ENCODE measurements at places on chromosomes 6 and 20. TPM values are rescaled to one million over a fixed set of nuclear protein-coding genes. Genes with fewer than 3 reads are reported as not detected.

- no peak overlapping the region for H3K4me3 ChIP-seq
- H3K27ac ChIP-seq = no peak overlapping the region
- peaks cover 4% of the 10 kb centered on the region for H3K36me3 ChIP-seq
Measured at GRCh38 chr6:53845280-53846195, 50.7 kb downstream of the LRRC1 start.

DNA sequence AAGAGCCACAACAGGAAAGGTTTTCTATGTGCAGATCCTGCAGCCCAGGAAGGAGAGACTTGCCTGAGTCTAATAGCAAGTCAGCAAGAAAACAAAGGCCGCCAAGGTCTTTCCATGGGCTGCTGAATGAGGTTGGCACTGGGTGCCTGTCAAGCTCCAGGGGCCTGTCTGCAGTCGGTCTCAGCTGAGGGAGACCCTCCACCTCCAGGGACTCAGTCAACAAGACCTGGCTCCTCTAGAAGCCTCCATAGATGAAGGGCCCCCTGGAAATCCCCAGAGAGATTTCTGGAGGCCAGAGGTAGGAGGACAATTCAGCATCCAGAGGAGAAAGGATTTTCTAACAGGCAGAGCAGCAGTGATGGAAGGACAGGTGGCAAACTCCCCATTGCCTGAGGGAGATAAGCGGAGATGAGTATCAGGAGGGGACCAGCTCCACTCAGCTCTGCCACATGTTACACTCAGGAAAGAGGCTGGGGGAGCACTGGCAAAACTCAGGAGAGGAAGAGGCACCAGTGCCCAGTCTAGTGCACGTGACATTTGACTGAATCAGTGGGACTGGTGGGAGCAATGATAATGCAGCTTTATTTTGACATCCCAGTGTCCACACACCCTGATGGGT lies 33.5 kb upstream of the FKBP1A start:
- no peak overlapping the region for H3K27ac ChIP-seq
- peaks cover 1% of the 10 kb centered on the region for H3K36me3 ChIP-seq
- H3K4me1 ChIP-seq = peaks cover 17% of the 10 kb centered on the region
- H3K4me3 ChIP-seq = no peak overlapping the region

- H3K4me1 ChIP-seq = peaks cover 29% of the 10 kb centered on the region
- H3K27me3 ChIP-seq = no peaks in the 10 kb centered on the region
- no peak overlapping the region for H3K27ac ChIP-seq
Measured at GRCh38 chr6:33790379-33790778, 1.4 kb upstream of the LEMD2 start.

DNA sequence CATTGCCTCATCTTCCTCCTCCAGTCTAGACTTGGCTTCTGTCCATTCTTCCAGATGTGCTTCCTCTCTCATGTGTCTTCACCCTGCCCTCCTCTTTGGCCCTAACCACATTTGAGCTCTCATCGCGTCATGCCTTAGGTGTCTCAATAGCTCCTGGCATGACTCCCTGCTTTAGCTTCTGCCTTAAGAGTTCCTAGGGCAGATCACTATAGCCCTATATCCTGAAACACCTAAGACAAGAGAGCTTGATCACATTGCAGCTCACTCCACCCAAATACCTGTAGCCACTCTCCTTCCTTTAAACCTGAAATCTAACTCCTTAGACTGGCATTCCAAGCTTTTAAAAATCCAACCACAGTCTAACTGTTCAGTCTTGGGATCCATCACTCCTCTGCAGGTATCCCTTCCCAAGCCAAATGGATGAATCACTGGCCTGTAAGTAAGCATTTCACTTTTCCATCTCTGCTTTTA lies 69.0 kb upstream of the STXBP5 start:
- no peak overlapping the region for H3K4me3 ChIP-seq
- H3K27me3 ChIP-seq = no peaks in the 10 kb centered on the region
- H3K36me3 ChIP-seq = no peaks in the 10 kb centered on the region
- H3K27ac ChIP-seq = no peak overlapping the region

GRCh38 chr20:31817461-31817860 lies 1.7 kb upstream of the MYLK2 start:
- no peak for DNase-seq
- peaks cover 2% of the 10 kb centered on the region for H3K4me1 ChIP-seq
- no peak overlapping the region for H3K27ac ChIP-seq
- no peaks in the 10 kb centered on the region for H3K36me3 ChIP-seq
- H3K27me3 ChIP-seq = peaks cover 3% of the 10 kb centered on the region
- no peak overlapping the region for H3K4me3 ChIP-seq

GRCh38 chr6:132130626-132131298 lies 179.6 kb upstream of the CCN2 start:
- no peak overlapping the region for H3K4me3 ChIP-seq
- H3K36me3 ChIP-seq = no peaks in the 10 kb centered on the region
- peaks cover 17% of the 10 kb centered on the region for H3K27me3 ChIP-seq

GRCh38 chr6:17933716-17934115 lies 53.7 kb downstream of the KIF13A start:
- H3K27me3 ChIP-seq = peaks cover 23% of the 10 kb centered on the region
- H3K27ac ChIP-seq = no peak overlapping the region
- no peak for DNase-seq
- no peak overlapping the region for H3K4me3 ChIP-seq
- no peaks in the 10 kb centered on the region for H3K4me1 ChIP-seq
- no peaks in the 10 kb centered on the region for H3K36me3 ChIP-seq

- peaks cover 7% of the 10 kb centered on the region for H3K4me1 ChIP-seq
- no peaks in the 10 kb centered on the region for H3K27me3 ChIP-seq
- no peak overlapping the region for H3K27ac ChIP-seq
- no peak overlapping the region for H3K4me3 ChIP-seq
- peaks cover 2% of the 10 kb centered on the region for H3K36me3 ChIP-seq
Measured at GRCh38 chr6:138424004-138424904, 20.2 kb downstream of the HEBP2 start.

DNA sequence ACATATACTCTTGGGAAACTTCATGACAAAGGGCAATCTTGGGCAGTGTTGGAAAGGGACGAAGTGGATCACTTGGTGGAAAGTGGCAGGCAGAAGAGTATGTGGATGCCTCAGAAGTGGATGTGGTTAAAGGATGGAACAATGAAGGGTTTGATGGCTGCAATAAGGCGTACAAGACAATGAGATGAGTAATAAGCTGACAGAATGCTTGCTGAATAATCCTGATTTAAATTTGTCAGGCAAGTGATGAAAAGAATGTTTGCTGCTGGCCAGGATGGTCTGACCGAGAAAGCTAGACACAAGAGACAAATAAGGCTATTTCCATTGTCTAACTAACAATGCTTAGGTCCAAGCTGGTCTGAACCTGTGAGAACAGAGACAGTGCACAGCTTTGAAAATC lies 61.6 kb upstream of the CEP85L start:
- DNase-seq = no peak
- peak overlapping the region; percentile 17 for H3K27ac ChIP-seq
- no peaks in the 10 kb centered on the region for H3K27me3 ChIP-seq

- H3K4me3 ChIP-seq = no peak overlapping the region
- no peaks in the 10 kb centered on the region for H3K27me3 ChIP-seq
- peaks cover 3% of the 10 kb centered on the region for H3K36me3 ChIP-seq
- DNase-seq = no peak
- peaks cover 14% of the 10 kb centered on the region for H3K4me1 ChIP-seq
Measured at GRCh38 chr20:48709058-48709691, 118.6 kb downstream of the PREX1 start.

DNA sequence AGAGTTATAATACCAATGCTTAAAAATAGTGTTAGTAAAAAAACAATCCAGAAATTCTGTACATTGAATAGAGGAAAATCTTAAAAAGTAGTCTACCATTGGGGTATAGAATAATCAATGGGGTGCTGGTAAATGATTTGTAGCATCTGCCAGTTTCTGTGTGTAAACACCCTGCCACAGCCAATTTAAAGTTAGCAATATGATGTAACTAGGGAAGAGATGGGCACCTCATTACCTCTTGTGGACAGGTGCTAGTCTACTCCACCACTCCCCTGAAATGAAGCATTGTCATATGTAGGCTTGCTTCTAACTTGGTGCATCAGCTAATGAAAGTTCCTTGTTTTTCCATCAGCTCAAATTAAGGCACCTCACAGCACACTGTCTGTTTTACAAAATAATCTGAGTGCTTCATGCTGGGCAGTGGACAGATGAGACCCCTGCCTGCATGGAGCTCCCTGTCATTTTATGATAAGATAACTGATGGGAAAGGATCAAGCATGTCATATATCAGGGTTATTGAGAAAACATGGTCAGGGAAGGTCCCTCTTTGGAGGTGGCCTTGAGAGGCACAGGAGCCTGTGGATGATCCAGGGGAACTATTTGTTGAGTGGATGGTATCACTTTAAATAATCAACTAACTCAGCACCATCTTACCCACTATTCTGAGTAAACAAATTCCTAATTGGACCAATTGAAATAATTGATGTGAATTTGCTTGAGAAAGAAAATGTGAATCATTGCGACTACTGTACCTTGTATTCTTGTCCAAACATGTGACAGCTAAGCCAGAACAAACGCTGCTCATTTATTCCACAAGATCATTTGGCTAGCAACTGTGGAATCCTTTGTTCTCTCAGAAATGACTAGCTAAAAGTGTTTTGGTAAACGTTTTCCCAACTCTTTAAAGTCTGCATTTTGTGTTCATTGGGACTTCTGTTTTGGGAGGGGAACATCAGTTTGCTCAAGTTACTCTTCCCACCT lies 45.9 kb upstream of the CSE1L start:
- no peak for DNase-seq
- no peaks in the 10 kb centered on the region for H3K27me3 ChIP-seq
- H3K4me3 ChIP-seq = no peak overlapping the region

- H3K36me3 ChIP-seq = no peaks in the 10 kb centered on the region
- DNase-seq = no peak
- no peak overlapping the region for H3K27ac ChIP-seq
- H3K4me1 ChIP-seq = peaks cover 21% of the 10 kb centered on the region
- H3K27me3 ChIP-seq = no peaks in the 10 kb centered on the region
Measured at GRCh38 chr6:130603391-130603790, 223.8 kb upstream of the SMLR1 start.

- no peak for DNase-seq
- H3K4me1 ChIP-seq = peaks cover 4% of the 10 kb centered on the region
- no peaks in the 10 kb centered on the region for H3K36me3 ChIP-seq
Measured at GRCh38 chr6:81614292-81614691, 138.2 kb downstream of the TENT5A start.

GRCh38 chr20:420721-421574 lies 12.8 kb downstream of the RBCK1 start:
- H3K27me3 ChIP-seq = no peaks in the 10 kb centered on the region
- peaks cover 47% of the 10 kb centered on the region for H3K36me3 ChIP-seq
- no peak for DNase-seq
- peaks cover 13% of the 10 kb centered on the region for H3K4me1 ChIP-seq
- no peak overlapping the region for H3K27ac ChIP-seq

- H3K27ac ChIP-seq = peak overlapping the region; percentile 83
- no peaks in the 10 kb centered on the region for H3K27me3 ChIP-seq
- no peak for DNase-seq
- H3K36me3 ChIP-seq = peaks cover 26% of the 10 kb centered on the region
Measured at GRCh38 chr20:41432746-41433145, 66.1 kb upstream of the EMILIN3 start.

- no peaks in the 10 kb centered on the region for H3K36me3 ChIP-seq
- DNase-seq = no peak
- no peak within 1 kb of the TSS for H3K27ac ChIP-seq
- H3K4me3 ChIP-seq = no peak within 1 kb of the TSS
Measured at GRCh38 chr6:165308926-165309731, at the start of gene C6orf118. Gene C6orf118, minus strand, starts transcription at chr6:165309605. Its CDS starts 19 bp downstream, at chr6:165309586.

DNA sequence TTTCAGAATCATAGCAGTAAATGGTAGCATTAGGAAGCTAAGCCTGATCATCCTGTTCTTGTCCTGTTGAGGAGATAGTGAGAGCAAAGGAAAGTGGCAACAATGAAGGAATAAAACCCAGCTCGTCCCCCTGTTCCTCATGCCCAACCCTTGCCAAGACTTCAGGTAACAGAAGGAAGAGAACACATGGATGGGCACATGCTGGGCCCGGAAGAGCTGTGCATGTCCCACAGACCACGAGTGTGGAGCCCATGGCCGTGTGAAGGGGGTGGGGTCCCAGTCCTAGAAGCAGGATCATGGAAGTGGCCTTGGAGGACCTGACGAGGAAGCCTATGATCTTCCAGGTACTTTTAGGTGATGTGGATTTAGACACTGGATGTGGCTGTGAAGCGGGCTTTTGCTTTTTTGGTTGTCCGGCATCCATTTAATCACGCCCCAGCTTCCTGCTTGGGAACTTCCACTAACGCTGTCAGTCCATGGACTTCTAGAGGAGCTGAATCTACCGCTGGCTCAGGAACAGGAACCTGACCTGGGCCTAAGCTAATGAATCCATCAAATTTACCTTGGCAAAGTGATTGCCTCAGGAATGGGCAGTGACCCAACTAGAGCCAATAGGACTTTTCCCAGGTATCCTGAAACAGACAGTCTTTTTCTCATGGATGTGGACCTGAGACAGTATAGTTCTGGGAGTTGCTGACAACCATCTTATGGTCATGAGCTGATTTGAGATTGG lies 79.3 kb upstream of the ARMC2 start:
- no peaks in the 10 kb centered on the region for H3K36me3 ChIP-seq
- no peak overlapping the region for H3K4me3 ChIP-seq
- no peak overlapping the region for H3K27ac ChIP-seq
- no peaks in the 10 kb centered on the region for H3K4me1 ChIP-seq
- H3K27me3 ChIP-seq = peaks cover 3% of the 10 kb centered on the region
- DNase-seq = no peak

- H3K4me3 ChIP-seq = no peak overlapping the region
- H3K27me3 ChIP-seq = peaks cover 18% of the 10 kb centered on the region
- no peaks in the 10 kb centered on the region for H3K36me3 ChIP-seq
- H3K27ac ChIP-seq = no peak overlapping the region
Measured at GRCh38 chr6:40986364-40986763, 52.7 kb downstream of the UNC5CL start.

- H3K4me3 ChIP-seq = no peak overlapping the region
- no peaks in the 10 kb centered on the region for H3K27me3 ChIP-seq
- no peak overlapping the region for H3K27ac ChIP-seq
- peaks cover 11% of the 10 kb centered on the region for H3K4me1 ChIP-seq
Measured at GRCh38 chr20:1567392-1568162, 10.1 kb upstream of the SIRPD start.

DNA sequence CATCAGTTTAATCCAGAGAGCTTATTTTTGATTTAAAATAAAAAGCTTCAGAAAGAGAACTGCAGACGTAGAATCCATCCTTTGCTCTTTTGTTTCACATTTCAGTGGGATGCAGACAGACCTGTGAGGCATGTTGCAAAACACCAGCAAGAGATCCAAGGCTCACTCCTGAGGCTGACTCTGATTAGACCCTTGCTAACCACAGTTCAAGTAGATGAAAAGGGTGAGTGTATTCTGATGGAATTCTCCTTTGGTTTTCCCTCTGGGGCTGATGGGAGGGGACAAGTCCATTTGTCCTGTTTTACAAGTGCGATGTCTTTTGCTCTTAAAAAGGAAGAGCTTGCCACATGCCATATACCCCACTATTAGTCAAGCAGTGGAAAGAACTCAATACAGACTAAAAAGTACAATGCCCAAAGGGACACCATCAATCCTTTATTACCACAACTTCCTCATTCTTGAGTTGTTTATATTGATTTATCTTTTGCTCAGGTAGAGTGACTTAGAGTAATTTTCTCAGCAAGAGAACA lies 772.7 kb downstream of the MAFB start:
- H3K27ac ChIP-seq = no peak overlapping the region
- H3K4me1 ChIP-seq = no peaks in the 10 kb centered on the region
- no peak for DNase-seq

GRM1 gene
- total RNA-seq = not detected

SCGN gene
- not detected for total RNA-seq

TFAP2A gene
- total RNA-seq = 0.30 TPM

GSTA2 gene
- not detected for total RNA-seq

PPP1R16B gene
- 38.1 TPM for total RNA-seq

ZSCAN9 gene
- 0.74 TPM for total RNA-seq
